IgD-negative memory B cell (primary cell): ENCODE measurements at places on chromosomes 11 and 22. TPM values are rescaled to one million over a fixed set of nuclear protein-coding genes. Genes with fewer than 3 reads are reported as not detected.

The SPI1 gene
- polyA plus RNA-seq = 67.7 TPM

The LMO1 gene
- polyA plus RNA-seq = not detected

The FIBIN gene
- not detected for polyA plus RNA-seq

The MYH9 gene
- 231 TPM for polyA plus RNA-seq

The SLC5A1 gene
- not detected for polyA plus RNA-seq

The FGF4 gene
- polyA plus RNA-seq = not detected

The APLNR gene
- polyA plus RNA-seq = not detected

The ZNF215 gene
- polyA plus RNA-seq = 1.4 TPM

The GLB1L3 gene
- 0.19 TPM for polyA plus RNA-seq

The PRDM11 gene
- 1.4 TPM for polyA plus RNA-seq
